ENCODE measurements at places on chromosomes 1 and 21.

GRCh38 chr1:3018576-3018975 is 2.7 kb upstream of the ACTRT2 start:
- DNase-seq, result no peak

DNA sequence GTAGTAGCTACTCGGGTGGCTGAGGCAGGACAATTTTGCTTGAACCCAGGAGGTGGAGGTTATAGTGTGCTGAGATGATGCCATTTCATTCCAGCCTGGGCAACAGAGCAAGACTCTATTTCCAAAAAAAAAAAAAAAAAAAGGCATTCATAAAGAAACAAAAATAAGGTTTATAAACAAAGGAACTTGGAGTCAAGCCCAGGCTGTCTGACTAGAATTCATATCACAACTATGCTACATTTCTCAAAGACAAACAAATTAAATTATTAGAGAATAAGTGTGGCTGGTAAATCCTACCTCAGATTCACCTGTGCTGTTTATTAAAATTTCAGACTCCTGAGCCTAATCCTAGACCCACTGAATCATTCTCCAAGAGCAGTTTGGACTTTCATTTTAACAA is 4.2 kb downstream of the GCLM start:
- DNase-seq, result no peak

- DNase-seq, result no peak
These were observed 60.6 kb downstream of the WNT9A start for GRCh38 chr1:227886993-227887696.

GRCh38 chr1:5385096-5385799 is 607.0 kb downstream of the NPHP4 start:
- DNase-seq, result no peak

GRCh38 chr1:48093147-48093546 is 96.0 kb upstream of the TRABD2B start:
- no peak for DNase-seq

- DNase-seq, result no peak
These were observed 1267.8 kb downstream of the PLA2G4A start for GRCh38 chr1:188096521-188096920.

- DNase-seq, result no peak
These were observed 222.1 kb downstream of the COL24A1 start for GRCh38 chr1:85934516-85934915.

DNA sequence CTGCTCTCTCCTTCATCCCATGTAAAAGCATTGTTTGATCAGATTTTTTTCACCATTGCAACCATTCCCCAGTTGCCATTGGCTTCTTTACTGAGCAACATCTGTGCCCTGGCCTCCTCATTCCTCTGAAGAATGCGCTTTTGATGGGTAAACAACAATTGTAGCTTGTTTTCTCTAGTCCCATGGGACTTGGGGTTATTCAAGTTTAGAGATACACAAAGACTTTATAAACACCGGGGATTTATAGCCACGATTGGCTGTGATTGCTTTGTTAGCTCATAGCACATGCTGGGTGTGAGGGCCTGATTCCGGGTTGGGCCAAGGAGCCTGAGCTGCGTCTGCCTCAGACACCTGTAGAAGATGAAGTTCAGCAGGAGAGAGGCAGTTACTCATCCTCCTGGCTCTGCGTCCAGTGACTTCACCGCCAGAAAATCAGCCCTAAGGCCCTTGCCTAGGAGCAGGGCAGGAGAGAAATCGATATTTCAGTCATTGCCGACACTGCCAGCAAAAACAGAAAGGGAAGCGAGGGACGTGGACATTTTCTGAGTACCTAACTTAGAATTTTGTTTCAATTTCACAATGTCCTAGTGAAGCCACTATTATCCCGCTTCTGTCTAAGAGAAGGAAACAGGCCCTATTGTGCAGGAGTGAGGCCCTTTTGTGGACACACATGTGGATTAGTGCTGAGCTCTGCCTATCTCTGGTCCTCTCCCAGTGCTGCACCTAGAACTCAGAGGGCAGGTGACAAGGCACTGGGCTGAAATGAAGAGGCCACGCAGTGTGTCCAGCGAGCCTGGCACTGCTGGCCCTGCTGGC is 159.8 kb upstream of the USP24 start:
- DNase-seq, result peak; percentile 81

GRCh38 chr1:82836973-82837680 is 1036.4 kb downstream of the ADGRL2 start:
- no peak for DNase-seq

GRCh38 chr1:165303386-165303785 is 53.1 kb downstream of the LMX1A start:
- no peak for DNase-seq

DNA sequence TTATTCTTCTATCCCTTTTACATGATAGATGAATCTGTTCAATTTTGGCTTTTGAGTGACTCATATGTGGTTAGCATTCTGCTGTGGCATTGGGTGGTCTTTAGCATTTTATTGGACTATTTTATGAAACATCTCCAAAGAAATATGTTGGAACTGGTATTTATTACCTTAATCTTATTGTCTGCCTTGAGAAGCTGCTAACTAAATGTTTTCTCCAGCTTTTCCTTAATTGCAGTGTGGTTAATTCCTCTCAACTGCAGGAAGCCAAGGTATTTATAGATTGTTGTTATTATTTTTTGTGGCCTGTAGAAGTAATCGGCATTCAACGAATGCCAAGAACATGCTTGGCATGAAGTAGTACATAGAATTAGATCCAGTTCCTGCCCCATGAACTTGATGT is 64.1 kb downstream of the NOS1AP start:
- DNase-seq, result peak; percentile 61

- DNase-seq, result no peak
These were observed 112.9 kb downstream of the PTPN14 start for GRCh38 chr1:214438530-214438929.

All from ELR (cell line).